CD8-positive, alpha-beta memory T cell (primary cell): ENCODE measurements at places on chromosomes 3 and 15.

DNA sequence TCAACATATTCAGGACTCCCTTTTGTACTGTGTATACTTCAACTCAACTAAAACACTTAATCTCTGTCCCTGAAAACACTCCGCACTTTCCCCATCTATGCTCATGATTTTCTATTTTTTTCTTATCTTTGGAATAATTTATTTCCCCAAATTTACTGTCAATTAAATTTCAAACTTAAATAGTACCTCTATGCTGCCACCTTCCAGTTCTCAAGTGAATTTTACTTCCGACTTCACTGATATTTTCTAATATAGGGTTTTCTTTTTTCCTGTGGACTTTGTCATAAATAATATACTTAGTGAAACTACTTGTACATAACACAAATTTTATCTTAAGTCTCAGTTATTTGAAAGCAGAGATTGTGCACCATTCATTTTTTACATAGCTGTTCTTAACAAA, 1303.3 kb downstream of the OTOL1 start:
- no peak for DNase-seq

DNA sequence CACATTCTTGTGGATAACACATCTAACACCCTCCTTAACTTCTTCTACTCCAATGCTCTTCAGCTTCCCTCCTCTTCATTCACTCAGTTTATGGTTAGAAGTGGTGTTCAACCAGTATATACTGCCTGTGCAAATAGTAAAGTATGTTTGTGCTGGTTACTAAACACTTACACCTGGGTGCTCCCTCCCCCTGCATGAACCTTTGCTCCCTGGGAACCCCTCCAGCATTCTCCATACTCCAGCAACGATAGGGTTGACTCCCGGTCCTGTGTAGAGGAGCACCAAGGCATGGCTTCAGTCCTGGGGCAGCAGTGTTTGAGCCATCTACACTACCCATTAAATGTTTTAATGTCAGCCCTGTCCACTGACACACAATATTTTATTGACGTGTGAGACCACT, 407.5 kb upstream of the DPH6 start:
- no peak for DNase-seq

DNA sequence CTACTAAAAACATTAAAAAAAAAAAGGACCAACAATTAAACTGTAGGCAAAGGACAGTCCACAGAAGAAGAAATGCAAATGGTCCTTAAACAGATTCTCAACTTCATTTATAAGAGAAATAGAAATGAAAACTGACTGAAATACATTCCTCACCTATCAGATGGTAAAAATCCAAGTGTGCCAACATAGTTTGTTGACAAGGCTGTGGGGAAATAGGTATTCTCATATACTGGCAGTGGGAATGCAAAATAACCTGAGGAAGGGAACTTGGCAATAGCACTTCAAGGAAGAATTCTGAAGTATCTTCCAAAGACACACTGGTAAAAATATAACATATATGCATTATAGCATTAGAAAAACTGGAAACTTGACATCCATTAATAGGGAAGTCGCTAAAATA, 53.8 kb downstream of the SLC24A1 start:
- DNase-seq = no peak

DNA sequence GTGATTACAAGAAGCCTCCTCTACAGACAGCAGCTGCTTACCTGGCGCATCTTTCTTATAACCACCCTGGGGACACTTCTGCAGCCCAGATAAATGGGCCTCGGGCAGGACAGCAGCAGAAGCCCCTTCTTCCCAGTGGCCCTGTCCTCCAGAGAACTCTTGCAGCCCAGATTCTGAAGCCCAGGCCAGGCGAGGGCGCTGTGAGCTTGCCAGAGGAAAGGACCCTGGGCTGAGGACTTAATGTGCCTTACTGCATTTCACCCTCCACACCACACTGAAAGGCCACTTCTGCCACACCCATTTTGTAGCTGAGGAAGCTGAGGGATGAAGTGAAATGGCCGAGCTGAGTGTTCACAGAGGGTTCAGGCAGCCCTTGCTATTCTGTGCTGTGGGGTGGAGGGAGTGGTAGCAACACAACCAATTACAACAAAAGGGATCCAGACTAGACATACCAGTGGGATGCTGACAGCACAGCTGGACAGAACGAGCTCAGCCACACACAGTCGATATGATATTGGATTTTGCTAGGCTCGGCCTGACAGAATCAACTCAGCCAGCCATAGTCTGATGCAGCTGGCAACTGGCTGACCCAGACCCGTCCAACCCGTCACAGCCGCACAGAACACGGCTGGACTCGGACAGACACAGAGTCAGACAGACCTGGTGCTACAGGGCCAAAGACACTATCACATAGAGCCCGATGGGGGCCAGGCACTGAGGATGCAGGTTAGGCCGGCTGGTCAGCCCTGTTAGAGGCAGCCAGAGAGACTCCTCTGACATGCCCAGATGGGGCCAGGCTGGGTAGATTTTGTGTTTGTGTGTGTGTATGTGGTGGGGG, 7.3 kb downstream of the ACOX2 start:
- DNase-seq = no peak

DNA sequence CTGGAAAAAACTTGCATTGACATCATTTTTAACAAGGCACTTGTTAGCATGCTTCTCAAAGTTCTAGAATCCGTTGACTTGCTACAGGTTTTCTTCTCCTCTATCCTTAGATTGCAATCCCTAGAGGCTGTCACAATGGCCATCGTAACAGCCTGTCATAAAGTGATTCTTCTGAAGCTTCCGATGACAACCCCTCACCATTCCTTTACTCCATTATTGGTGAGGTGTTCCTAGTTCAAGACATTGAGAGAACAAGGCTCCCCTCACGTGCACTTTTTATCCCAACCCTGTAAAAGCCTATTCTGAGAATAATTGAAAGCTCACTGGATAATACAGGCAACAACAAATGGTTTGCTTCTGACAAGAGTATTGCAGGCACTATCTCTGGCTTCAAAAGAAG, 131.4 kb downstream of the ROBO1 start:
- DNase-seq = no peak

DNA sequence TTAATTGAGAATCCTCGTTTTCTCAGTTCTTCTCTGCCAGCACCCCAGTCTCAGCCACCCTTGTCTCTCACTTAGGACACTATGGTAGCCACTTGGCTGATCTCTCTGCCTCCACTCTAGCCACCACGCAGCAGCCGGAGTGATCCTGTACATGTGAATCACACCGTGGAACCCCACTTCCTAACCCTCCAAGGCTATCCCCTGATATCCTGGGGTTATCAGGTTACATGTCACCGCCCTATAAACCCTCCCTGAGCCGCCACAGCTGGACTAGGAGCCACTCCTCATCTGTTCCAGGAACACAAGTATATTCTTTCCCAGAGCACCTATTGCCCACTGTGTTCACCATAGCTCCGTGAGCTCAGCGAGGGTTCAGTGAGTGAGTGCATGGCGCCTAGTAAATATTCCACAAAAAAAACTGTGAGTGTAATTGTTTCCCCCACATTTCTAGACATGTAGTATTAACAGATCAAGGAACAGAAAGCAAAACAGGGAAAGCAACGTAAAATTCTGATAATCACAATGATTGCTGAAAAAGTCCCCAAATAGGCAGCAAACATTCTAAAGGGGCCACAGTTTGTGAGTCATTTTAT, 661 bp upstream of the PARP14 start:
- DNase-seq = no peak

DNA sequence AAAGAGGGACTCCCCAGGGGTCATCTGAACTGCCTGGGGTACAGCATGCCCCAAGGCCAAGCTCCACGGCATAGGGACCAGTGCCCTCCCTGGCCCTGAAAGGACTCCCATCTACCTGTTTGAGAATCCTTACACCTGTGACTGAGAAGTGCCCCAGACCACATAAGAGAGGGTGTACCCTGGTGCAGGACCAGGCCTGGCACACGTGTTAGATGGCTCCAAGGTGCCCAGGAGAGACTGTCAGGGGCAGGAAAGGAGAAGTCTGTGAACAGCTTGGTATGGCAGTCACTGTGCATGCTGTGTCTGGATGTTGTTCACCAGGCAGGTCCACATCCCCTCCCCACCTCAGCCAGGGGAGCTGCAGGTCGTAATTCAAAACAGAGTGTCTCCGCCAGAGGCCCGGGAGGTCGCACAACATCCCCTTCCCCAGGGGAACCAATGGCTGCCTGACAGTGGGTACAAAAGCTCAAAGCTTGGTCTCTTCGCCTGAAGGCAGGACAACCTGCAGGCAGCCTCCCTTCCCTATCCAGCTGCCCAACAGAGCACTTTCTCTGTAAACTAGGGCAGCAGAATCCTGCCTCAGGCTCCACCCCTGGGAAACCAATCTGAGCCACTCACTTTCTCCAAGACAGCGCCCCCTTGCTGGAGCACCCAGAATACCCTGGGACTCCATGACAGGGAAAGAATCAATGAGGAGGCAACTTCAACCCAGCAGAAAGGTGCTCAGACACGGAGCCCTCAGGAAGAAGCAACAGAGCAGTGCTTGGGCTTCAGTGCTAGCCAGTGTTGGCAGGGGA, 3.9 kb downstream of the NUP210 start:
- DNase-seq = peak; percentile 16

DNA sequence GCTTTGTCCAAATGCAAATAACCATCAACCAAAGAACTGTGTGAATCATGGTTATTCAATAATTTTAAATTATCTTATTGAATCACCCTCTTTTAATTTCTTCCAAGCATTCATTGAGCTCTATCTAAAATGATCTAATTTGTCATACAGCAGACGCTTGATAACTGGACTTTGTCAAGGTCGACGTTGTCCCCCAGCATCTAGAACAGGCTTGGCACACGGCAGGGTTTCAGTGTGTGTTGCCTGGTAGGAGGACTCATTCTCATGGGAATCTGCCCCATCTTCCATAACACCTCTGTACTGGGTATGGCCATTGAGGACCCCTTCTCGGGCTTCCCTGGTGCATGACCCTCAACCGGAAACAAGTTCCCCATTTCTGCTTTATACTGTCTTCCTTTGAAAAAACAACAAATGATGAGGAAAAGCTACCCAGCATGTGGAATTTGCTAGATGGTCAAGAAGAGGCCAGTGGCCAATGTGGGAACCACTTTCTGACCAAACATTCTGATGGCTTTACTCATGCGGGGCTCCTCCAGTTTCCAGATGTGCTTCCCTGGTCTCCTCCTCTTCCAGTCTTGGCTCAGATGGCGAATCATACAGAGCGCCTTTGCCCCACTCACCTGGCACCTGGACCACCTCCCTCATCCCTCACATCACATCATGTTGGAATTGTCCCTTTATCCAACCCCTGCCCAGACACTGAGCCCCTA, 41.7 kb upstream of the SEC22A start:
- DNase-seq = no peak

GRCh38 chr3:126484148-126484547, 8.5 kb upstream of the ZXDC start:
- DNase-seq = no peak
